ENCODE measurements at places on chromosomes 4 and X. TPM values are rescaled to one million over a fixed set of nuclear protein-coding genes. Genes with fewer than 3 reads are reported as not detected.

TGIF2LX gene
- not detected for total RNA-seq

BTC gene
- 0.54 TPM for total RNA-seq

ARHGAP24 gene
- 14.2 TPM for total RNA-seq

SORBS2 gene
- total RNA-seq = 0.52 TPM

DNA sequence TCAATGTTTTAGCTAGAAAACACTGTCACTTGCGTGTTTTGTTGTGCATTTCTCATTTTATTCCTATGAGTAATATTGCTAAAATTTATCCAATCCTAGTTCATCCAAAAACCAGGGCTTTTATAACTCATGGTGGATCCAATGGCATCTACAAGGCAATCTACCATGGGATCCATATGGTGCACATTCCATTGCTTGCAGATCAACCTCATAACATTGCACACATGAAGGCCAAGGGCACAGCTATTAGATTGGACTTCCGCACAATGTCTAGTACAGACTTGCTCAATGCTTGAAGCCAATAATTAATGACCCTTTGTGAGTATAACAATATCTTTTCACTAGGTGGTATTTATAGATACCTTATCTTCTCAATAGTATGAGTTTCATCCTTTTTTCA is 57.2 kb upstream of the UGT2B7 start:
- no peak for DNase-seq

- no peak for DNase-seq
Observed at GRCh38 chr4:144655491-144655890, 9.5 kb downstream of the HHIP start.

GRCh38 chrX:31036895-31037294 is 34.9 kb downstream of the FTHL17 start:
- DNase-seq = peak; percentile 59

DNA sequence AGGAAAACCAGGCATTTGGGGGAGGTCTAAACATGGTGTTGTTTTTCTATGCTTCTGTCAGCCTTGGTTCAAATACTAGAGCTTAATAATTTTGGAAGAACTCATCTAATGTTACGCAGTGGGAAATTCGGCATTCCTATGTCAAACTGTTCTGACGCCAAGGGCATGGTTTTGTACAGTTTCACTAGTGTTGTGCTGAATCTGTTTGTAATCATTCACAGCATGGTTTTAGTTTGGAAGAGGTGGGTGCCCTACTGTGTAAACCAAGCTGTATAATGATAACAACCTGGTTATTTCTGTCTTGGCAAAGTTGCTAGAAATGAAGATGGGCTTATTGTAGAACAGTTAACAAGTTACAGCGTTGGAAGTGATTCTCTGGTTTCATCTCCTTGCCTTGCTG is 5.2 kb downstream of the DDX3X start:
- no peak for DNase-seq

GRCh38 chr4:189767941-189768340 is 172.7 kb upstream of the FRG1 start:
- DNase-seq = no peak

DNA sequence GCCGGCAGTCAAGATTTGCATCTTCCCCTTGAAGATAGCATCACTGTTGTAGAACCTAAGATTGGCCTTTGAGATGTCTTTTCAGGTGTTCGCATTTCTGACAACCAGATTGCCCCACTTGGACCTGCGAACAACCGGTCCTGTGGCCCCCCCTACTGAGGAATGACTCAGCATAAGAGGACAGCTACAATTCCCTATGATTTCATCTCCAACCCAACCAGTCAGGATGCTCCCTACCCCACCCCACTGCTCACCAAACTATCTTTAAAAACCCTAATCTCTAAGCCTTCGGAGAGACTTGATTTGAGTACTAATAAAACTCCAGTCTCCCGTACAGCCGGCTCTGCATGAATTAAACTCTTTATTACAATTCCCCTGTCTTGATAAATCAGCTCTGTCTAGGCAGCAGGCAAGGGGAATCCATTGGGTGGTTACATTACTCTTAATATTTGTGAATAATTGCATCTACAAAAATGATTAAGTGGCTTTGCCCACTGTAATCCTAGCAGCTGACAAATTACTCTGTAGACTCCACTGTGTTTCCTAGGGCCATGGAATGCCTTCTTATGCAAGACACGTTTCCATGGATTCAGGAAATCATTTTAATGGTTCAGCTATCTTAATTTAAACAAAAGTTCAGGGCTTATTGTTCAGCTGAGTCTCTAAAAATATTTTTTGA is 95.4 kb downstream of the GPR143 start:
- DNase-seq = peak; percentile 72

- DNase-seq = no peak
Observed at GRCh38 chr4:138761638-138762220, 253.9 kb upstream of the NOCT start.

DNA sequence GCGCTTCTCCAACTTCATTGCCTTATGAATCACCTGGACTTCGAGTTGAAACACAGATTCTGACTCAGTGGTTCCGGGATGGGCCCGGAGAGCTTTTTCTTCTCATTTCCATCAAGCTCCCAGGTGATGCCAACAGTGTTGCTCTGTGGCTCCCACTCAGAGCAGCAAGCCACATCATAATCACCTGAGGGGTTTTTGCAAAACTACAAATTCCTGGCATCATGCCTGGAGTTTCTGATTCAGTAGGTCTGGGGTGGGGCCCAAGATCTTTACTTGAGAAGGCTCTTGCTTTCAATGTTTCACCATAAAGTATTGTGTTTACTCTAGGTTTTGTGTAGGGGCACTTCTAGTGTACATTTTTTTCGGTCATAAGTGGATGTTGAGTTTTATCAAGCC is 7.0 kb downstream of the MTM1 start:
- DNase-seq = peak; percentile 94

Measured in M059J (cell line).